A549 (cell line): ENCODE measurements at places on chromosomes 3 and 15.

DNA sequence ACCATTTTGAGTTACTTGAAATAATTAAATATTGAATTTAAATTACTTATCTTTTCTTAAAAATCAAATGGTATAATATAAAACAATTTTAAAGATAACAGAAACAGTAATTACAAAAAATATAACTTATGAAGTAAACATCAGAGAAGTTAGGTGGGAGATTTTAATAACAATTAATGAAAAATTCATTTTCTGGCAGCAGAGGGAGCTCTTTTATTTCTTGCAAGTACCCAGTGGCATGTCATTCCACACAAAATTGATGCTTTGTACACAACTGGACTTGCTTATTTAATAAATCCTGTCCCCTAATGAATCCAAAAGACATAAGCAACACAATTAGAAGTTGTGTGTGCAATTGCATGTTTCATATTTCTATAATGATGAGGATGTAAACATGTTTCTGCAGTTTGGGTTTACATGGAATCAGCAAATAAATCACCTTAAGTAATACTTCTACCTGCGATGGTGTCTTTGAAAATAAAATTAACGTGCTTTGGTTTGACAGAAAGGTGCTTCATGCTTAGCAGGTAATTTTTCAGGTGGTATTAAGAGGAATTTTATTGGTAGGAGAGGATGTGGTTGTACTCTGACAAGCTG lies 861.3 kb downstream of the ZPLD1 start:
- no peak for DNase-seq

GRCh38 chr3:150239766-150240165 lies 168.3 kb upstream of the TSC22D2 start:
- DNase-seq = no peak

DNA sequence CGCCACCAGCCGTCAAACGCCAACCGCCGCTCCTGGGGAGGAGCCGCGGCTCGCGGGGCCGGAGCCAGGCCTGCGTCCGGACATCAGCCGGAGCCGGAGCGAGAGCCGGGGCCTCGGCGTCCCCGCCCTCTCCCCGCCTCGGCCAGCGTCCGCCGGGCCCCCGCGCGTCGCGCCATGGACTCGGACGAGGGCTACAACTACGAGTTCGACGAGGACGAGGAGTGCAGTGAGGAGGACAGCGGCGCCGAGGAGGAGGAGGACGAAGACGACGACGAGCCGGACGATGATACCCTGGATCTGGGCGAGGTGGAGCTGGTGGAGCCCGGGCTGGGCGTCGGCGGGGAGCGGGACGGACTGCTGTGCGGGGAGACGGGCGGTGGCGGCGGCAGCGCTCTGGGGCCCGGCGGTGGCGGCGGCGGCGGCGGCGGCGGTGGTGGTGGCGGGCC lies 359 bp downstream of the ARIH1 start:
- DNase-seq = no peak

- no peak for DNase-seq
Measured at GRCh38 chr3:72627271-72627670, 221.0 kb downstream of the SHQ1 start.

GRCh38 chr3:106191913-106192312 lies 323.1 kb upstream of the CBLB start:
- no peak for DNase-seq

DNA sequence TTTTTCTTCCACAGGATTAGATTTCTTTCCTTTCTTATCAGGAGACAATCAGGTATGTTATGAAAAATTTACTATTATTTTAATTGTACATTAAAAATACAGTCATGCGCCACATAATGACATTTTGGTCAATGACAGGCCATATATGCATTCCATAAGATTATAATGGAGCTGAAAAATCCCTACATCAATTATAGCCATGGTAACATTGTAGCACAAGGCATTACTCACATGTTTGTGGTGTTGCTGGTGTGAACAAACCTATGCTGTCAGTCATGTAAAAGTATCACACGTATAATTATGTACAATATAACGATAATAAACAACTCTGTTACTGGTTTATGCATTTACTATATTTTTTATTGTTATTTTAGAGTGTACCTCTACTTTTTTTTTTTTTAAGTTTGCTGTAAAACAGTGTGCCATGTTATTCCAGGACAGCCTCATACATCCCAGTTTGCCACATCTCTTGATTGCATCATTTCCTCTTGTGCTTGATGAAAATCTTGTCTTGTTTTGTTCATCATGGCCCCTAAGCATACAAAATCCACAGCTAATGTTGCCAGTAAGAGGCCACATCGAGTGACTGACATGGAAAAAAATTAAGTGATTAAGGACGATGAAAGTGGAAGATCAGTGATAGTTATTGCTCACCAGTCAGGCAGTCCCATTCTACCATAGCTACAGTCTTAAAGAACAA lies 21.4 kb downstream of the CALML4 start:
- no peak for DNase-seq

GRCh38 chr15:100346866-100347512 lies 5.2 kb upstream of the ADAMTS17 start:
- DNase-seq = no peak

GRCh38 chr3:126147147-126147931 lies 33.0 kb downstream of the ALDH1L1 start:
- no peak for DNase-seq
